ENCODE measurements at places on chromosomes 13 and 19. TPM values are rescaled to one million over a fixed set of nuclear protein-coding genes. Genes with fewer than 3 reads are reported as not detected.

CCDC122 gene
- total RNA-seq, result 2.5 TPM

RXFP2 gene
- not detected for total RNA-seq

ZNF160 gene
- total RNA-seq, result 28.9 TPM

SEMA6B gene
- total RNA-seq, result not detected

IGLON5 gene
- total RNA-seq, result 0.07 TPM

KLK3 gene
- not detected for total RNA-seq

GAS6 gene
- 1.5 TPM for total RNA-seq

NANOS3 gene
- total RNA-seq, result 1.1 TPM

PRR36 gene
- 0.19 TPM for total RNA-seq

CSNK1G2 gene
- 66.2 TPM for total RNA-seq

MATK gene
- total RNA-seq, result 24.4 TPM

DMAC2 gene
- total RNA-seq, result 47.5 TPM

TTYH1 gene
- total RNA-seq, result not detected

CRX gene
- not detected for total RNA-seq

C19orf67 gene
- not detected for total RNA-seq

SYT3 gene
- not detected for total RNA-seq

IGFLR1 gene
- total RNA-seq, result 92.8 TPM

CD33 gene
- 0.65 TPM for total RNA-seq

PSENEN gene
- total RNA-seq, result 46.7 TPM

CEACAM19 gene
- 0.31 TPM for total RNA-seq

SLC25A41 gene
- not detected for total RNA-seq

NPHS1 gene
- total RNA-seq, result not detected

DCT gene
- total RNA-seq, result not detected

SYCN gene
- total RNA-seq, result not detected

Data from activated CD4-positive, alpha-beta memory T cell treated with anti-CD3 and anti-CD28 coated beads for 36 hours (primary cell).